ENCODE measurements at places on chromosomes 1 and 21. TPM values are rescaled to one million over a fixed set of nuclear protein-coding genes. Genes with fewer than 3 reads are reported as not detected.

SPRR2E gene
- total RNA-seq = not detected

FOXO6 gene
- total RNA-seq = 0.55 TPM

BCAR3 gene
- total RNA-seq = 59.5 TPM

- no peak overlapping the region for H3K4me3 ChIP-seq
- H3K36me3 ChIP-seq = no peaks in the 10 kb centered on the region
- no peaks in the 10 kb centered on the region for H3K4me1 ChIP-seq
- H3K27ac ChIP-seq = no peak overlapping the region
- no peak for DNase-seq
These were observed 425.1 kb upstream of the ADAMTS5 start for GRCh38 chr21:27391990-27392389.

- no peak overlapping the region for H3K27ac ChIP-seq
- DNase-seq = no peak
- H3K4me3 ChIP-seq = no peak overlapping the region
- H3K27me3 ChIP-seq = peaks cover 10% of the 10 kb centered on the region
- no peaks in the 10 kb centered on the region for H3K36me3 ChIP-seq
These were observed 198.7 kb downstream of the SETD4 start for GRCh38 chr21:35861661-35862060.

GRCh38 chr1:168531615-168532345, 12.0 kb downstream of the XCL2 start:
- H3K4me3 ChIP-seq = no peak overlapping the region
- no peak for DNase-seq
- peaks cover 12% of the 10 kb centered on the region for H3K4me1 ChIP-seq
- no peaks in the 10 kb centered on the region for H3K36me3 ChIP-seq

Measured in activated B cell treated with CpG ODN at 0.5 μM for 24 hours (primary cell).